ENCODE measurements at places on chromosomes 2 and 18.

DNA sequence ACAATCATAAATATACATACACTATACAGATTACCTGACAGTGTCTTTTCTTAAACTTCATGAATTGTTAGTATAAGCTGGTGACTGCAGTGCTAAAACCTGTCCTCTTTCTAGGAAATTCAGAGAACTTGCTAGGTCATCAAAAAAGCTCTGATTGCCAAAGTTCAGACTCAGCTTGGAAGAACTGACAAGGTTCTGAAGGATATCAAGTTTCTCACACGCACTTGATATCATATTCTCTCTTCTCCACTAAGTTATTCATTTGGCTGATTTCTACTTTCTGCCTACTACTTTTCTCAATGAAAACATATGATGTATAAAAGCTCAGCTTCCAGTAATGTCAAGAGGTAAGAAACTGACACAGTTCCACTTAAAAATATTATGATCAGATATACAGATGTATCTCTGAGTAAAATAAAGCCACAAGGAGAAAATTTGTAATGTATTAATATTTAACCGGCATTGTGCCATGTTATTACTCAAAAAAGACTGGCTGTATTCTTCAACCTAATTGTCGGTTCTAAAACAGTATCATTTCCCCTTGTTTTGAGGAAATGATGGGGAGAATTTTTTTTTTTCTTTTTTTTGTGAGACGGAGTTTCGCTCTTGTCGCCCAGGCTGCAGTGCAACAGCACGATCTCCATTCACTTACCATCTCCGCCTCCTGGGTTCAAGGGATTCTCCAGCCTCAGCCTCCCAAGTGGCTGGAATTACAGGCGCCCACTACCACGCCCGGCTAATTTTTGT is 2.4 kb downstream of the OSBPL1A start:
- no peak for DNase-seq

DNA sequence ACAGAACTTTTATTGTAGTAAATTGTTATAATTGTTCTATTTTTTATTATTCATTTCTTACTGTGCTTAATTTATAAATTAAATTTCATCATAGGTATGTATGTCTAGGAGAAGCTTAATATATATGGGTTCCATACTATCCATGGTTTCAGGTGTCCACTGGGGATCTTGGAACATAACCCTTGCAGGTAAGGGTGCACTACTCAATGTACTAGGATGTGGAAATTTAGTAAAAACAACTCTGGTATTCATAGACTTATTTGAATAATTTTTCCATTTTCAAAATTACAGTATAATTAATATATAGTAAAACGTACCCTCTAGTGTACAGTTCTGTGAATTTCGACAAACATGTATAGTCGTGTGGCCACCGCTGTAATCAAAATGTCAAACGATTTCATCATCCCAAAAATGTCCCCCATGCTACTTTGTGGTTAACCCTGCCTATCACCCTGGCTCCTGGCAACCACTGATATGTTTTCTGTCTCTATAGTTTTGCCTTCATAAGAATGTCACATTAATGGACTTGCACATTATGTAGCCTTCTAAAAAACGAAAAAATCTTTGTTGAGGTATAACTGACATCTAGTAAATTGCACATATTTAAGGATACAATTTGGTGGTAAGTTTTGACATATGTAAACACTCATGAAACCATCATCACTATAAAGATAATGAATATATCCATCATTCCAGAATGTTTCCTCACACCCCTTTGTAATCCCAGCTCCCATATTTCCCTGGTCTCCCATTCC is 45.7 kb downstream of the ARL5A start:
- no peak for DNase-seq

GRCh38 chr18:50104421-50104820 is 90.5 kb downstream of the MYO5B start:
- no peak for DNase-seq

DNA sequence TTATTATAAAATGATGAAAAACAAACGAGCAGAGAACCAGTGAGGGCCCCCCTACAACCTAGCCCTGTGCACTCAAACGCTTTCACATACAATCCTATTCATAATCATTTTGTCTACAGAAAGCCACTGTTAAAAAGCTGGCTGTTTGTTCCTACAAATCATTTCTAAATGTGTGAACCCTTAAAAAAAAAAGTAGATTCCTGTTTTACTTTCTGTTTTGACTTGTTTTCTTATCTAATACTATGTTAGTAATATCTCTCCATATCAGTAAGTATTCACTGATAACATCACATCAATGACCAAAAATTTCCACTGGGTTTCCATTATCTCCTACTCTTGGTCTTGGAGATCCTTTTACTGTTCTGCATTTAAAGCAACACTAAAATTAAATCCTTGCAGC is 128.8 kb upstream of the TTC39C start:
- DNase-seq: no peak

GRCh38 chr18:62878305-62878704 is 163.0 kb downstream of the PHLPP1 start:
- DNase-seq: no peak

- peak; percentile 33 for DNase-seq
Measured at GRCh38 chr2:105470979-105471378, 72.1 kb upstream of the FHL2 start.

DNA sequence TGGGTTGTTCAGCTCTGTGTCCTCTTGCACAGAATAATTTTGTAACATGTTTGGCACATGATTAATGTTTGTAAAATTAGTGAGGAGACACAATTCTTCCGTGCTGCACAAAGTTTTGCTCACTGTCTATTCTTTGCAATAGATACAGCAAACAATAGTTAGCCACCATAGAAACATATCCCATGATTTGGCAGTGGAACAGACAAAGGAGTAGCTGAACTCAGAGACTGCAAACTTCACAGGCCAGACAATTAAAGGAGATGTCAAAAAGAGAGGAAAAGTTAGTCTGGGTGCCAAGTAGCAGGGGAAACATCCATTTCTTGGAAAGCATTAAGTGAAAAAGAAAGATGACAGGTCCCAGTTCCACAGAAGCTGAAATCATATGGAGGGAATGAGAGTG is 267.4 kb upstream of the NRXN1 start:
- no peak for DNase-seq

- no peak for DNase-seq
Measured at GRCh38 chr2:30713698-30714097, 93.5 kb downstream of the CAPN13 start.

DNA sequence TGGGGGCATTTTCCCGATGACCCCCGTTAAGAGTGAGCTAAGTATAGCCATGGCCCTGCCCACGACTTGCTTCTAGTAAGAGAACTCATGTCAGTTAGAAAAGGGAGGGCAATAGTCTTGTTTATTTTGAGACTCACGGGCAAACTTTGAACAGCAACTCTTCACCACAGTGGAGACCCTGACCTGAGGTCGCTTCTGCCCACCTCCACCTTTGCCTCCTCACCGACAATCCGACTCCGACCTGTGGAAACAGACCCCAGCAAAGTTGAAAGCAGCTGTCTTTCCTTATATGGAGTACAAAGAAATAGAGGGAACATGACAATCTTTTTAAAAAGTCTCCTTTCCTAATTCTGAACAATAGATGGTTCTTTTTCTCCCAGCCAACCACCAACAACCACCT is 155.0 kb upstream of the GCFC2 start:
- no peak for DNase-seq

- DNase-seq: no peak
Measured at GRCh38 chr2:197516393-197516761, 511 bp downstream of the MOB4 start.

DNA sequence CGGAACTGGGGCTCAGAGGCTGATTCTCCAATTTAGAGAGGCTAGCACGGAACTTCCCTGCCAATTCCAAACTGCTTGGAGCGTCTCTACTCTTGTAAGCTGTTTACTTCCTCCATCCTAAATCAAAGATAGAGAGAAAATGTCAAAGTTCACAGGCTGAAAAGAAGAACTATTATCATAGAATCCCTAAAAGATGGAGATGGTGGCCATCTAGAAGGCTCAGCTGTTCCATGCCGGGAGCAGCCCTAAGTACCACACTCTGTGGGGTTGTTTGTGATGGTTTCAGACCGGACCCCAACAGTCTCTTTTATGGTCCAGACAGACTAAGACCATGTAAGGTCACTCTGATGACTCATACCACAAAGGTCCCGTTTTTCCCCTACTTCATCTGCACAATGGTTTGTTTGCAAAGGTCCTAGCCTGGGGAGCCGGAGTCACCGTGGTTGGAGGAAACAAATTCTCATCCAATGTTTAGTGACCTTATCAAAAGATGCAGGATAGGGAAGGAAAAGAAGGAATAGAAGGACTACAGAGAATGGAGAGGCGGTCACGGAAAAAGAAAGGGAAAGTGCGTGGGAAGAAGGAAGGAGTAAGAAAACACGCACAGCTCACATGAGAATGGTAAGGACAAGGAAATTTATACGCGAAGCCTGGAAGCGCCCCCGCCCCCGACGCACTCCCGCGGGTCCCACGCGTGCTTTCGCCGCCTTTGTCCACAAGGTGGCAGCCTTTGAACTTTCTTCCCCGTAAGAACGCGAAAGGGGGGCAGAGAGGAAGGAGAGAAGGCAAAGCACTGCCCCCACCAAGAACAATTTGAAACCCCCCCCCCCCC is 453 bp upstream of the ANTXR1 start:
- DNase-seq: peak; percentile 81

- DNase-seq: no peak
Measured at GRCh38 chr2:201580486-201580885, 62.8 kb downstream of the TMEM237 start.

GRCh38 chr2:226137201-226137811 is 662.3 kb downstream of the IRS1 start:
- no peak for DNase-seq

DNA sequence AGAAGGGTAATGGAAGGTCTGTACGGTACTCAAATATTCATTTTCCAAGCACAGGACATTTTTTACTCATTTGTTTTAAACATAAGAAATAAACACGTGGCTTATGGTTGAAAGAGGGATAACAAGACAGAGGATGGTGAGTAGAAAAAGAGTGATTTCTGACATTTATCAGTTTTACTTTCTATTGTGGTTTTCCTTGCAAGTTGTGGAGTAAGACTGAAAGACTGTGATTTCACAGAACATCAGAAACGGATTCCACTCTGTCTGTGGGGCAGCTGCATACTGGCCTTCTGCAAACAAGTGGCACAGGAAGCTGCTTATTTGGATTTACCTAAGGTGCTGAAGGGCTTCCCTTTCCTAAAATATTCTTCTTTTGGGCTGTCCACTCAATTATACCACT is 122.2 kb upstream of the ITGB6 start:
- DNase-seq: no peak

DNA sequence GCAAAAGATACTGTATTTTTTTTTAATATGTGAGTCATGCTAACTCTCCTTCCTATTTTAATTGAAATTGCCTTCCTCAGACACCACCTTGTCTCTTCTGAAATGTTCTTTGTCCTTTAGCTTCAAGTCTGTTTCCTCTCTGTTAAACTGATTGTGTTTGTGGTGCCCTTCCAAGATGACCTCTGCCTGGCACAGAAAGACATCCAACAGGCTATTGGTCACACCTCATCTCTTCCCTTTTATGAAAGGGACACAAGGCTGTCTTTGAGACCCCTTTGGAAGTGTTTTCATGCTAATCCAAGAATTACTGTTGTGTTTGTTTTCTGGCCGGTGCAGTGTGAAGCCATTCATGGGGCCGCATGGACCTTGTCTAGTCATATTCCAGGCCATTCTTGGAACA is 94.0 kb upstream of the PIK3C3 start:
- DNase-seq: no peak

Data from NCI-H446 (cell line).